ENCODE measurements at places on chromosomes 4 and X.

- no peaks in the 10 kb centered on the region for H3K27me3 ChIP-seq
- peaks cover 2% of the 10 kb centered on the region for H3K4me1 ChIP-seq
- DNase-seq, result no peak
These were observed 31.6 kb upstream of the PPP1R2C start for GRCh38 chrX:42809569-42809968.

- no peaks in the 10 kb centered on the region for H3K27me3 ChIP-seq
- H3K27ac ChIP-seq, result no peak overlapping the region
- peaks cover 58% of the 10 kb centered on the region for H3K4me1 ChIP-seq
These were observed 529.2 kb downstream of the INPP4B start for GRCh38 chr4:142316913-142317312.

- H3K27ac ChIP-seq, result peak overlapping the region; percentile 89
- no peak for DNase-seq
- H3K36me3 ChIP-seq, result peaks cover 31% of the 10 kb centered on the region
- peaks cover 22% of the 10 kb centered on the region for H3K4me1 ChIP-seq
- H3K4me3 ChIP-seq, result peak overlapping the region; percentile 76
These were observed 548 bp downstream of the TLR1 start for GRCh38 chr4:38803833-38804653.

- DNase-seq, result no peak
- no peaks in the 10 kb centered on the region for H3K4me1 ChIP-seq
- H3K36me3 ChIP-seq, result no peaks in the 10 kb centered on the region
- no peak overlapping the region for H3K27ac ChIP-seq
These were observed 59.5 kb upstream of the CRMP1 start for GRCh38 chr4:5952286-5952974.

DNA sequence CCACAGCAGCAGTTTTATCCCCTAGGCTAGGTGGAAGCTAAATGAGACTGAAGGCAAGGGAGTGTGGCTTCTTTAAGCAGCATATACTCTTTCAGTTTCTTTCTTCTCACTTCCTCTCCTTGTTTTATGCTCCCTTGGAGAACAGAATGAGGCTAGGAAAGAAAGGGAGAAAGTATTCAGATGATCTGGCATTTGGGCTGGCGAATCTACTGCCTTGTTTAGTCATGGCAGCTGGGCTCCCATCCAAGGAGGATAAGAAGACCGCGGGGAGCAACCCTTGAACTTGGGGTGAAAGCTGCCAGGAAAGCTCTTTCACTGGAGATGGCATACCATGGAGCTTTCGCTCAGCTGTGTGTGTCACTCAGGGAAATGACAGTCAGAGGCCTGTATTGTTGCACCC is 72.1 kb downstream of the ARHGEF38 start:
- no peaks in the 10 kb centered on the region for H3K36me3 ChIP-seq
- no peak overlapping the region for H3K4me3 ChIP-seq
- no peaks in the 10 kb centered on the region for H3K4me1 ChIP-seq
- no peak for DNase-seq
- H3K27me3 ChIP-seq, result peaks cover 9% of the 10 kb centered on the region

DNA sequence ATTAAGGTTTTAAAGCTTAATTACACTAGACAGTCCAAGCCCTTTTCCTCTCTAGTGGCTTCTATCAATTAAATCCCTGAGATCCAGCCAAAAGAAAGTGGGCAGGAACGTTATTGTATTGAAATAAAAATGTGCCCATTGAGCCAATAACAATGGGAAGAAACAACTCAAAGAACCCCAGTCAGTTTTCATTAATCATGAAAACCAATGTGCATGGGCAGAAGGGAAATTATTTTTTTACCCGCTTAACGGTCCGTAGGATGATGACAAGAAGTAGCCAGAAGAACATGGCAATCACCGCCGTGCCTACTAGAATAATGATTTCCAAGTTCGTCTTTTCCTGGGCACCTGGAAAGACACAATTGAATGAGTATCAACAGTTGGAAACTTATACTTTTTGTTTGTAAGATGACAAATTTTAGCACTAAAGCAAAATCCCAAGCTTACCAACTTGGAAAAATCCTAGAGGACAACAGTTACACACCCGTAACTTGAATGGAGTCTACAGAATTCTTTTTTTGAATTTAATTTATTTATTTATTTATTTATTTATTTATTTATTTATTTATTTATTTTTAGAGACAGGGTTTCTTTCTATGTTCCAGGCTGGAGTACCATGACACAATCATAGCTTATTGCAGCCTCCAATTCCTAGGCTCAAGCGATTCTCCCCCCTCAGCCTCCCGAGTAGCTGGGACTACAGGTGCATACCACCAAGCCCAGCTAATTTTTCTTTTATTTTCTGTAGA is 26.8 kb downstream of the KDR start:
- H3K27ac ChIP-seq, result no peak overlapping the region
- no peaks in the 10 kb centered on the region for H3K4me1 ChIP-seq
- no peak for DNase-seq
- peaks cover 7% of the 10 kb centered on the region for H3K27me3 ChIP-seq

GRCh38 chr4:36183232-36183631 is 61.1 kb downstream of the ARAP2 start:
- no peaks in the 10 kb centered on the region for H3K27me3 ChIP-seq
- no peaks in the 10 kb centered on the region for H3K4me1 ChIP-seq
- no peak for DNase-seq

GRCh38 chrX:133633162-133633561 is 217.9 kb upstream of the GPC4 start:
- H3K36me3 ChIP-seq, result no peaks in the 10 kb centered on the region
- H3K4me3 ChIP-seq, result no peak overlapping the region
- H3K27ac ChIP-seq, result no peak overlapping the region
- DNase-seq, result no peak
- H3K4me1 ChIP-seq, result no peaks in the 10 kb centered on the region

DNA sequence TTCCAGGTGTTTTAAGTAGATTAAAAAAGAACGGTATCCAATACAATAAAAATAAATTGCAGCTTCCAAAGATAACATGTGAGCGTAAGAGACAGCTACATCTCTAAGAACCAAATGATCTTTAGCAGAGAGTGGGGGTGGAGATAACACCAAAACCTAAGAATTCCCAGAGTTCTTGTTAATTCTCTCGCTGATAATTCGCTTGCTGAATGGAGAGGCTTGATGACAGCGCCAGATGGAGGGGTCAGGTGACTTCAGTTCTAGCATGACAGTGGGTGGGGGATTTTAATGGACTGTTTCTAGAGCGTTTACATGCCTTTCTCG is 2.3 kb downstream of the CLCN4 start:
- H3K27ac ChIP-seq, result no peak overlapping the region
- H3K4me3 ChIP-seq, result no peak overlapping the region
- H3K27me3 ChIP-seq, result peaks cover 60% of the 10 kb centered on the region
- no peaks in the 10 kb centered on the region for H3K36me3 ChIP-seq
- peaks cover 10% of the 10 kb centered on the region for H3K4me1 ChIP-seq

- no peak overlapping the region for H3K4me3 ChIP-seq
- no peaks in the 10 kb centered on the region for H3K27me3 ChIP-seq
- H3K27ac ChIP-seq, result no peak overlapping the region
- H3K4me1 ChIP-seq, result no peaks in the 10 kb centered on the region
These were observed 149.4 kb downstream of the SOX3 start for GRCh38 chrX:140355429-140355828.

Data from activated naive CD8-positive, alpha-beta T cell treated with anti-CD3 and anti-CD28 coated beads for 36 hours (primary cell).